ENCODE measurements at places on chromosomes 11 and 22.

GRCh38 chr22:30262917-30263741, 3.5 kb downstream of the OSM start:
- DNase-seq: no peak

- peak; percentile 56 for DNase-seq
These were observed 724 bp upstream of the RASGRP2 start for GRCh38 chr11:64744544-64745188.

- DNase-seq: no peak
These were observed 8.7 kb downstream of the SPTBN2 start for GRCh38 chr11:66720223-66720898.

DNA sequence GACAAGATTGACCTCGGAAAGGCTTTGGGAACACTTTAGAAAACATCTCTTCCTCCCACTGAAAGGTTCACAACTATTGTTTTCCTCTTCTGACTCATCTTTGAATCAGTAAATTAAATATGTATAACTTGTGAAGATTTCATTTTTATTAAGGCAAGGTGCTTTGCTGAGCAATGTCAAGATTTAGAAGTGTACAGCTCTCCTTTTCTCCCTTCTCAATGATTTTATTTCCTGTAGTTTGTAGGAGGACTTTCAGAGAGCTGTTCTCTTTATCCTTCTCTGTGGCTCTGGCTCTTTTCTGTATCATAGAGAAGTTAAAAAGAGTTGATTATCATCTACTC, 594.2 kb downstream of the METTL15 start:
- no peak for DNase-seq

DNA sequence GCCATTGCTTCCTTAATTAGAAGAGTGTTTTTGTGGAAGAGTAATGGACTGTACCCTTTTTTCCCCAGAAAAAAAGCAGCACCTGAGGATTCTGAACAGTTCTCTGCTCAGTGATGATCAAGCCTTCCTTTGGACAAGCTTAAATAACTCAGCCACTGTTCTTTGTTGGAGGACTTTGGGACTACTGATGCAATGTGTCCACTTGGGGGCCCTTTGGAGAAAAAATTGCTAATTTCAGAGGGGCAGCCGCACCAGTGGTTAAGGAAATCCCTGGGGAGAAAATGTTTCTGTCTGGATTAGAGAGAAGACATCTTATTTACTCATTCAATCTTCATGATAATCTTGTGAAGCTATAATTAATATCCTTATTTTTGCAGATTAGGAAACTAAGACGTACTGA, 5.3 kb upstream of the KMT2A start:
- DNase-seq: no peak

DNA sequence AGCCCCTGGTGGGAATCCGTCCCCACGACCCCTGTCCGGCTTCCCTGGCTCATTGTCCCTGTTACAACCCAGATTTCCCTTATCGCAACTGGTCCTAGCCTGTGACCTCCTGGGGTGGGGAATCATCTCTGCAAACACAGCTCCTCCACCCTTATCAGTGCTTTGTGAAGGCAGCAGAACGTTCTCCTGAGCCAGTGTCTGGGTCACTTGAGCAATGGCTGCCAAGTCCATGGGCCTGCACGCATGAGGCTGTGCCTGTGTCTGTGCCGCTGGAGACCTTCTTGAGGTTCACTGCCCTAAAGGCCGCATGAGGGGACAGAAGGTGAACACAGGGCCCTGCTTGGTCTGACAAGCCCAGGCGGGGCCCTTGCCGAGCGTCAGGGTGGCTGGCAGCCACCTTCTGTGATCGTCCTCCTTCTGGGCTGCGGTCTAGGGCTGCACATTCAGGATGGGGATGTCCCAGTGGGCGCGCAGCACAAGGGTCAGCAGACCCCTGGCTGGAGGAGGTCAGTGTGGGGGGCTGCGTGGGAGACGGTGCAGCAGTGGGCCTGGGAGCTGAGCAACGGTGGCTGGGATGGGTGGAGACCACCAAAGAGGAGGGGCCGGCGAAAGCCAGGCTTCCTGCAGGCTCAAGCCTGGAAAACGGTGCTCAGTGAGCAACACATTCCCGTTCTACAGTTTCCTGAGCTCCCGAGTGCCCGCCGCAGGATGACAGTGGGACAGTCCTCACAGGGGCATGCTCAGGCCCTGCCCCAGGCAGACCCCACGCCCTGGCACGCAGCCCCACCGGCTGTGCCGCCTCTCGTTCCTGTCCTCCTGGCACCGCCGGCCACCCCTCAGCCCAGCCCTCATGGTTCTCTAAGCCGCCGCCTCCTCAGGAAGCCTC, 74.1 kb downstream of the CDKN1C start:
- no peak for DNase-seq

- DNase-seq: no peak
These were observed 75.2 kb downstream of the MYO7A start for GRCh38 chr11:77202941-77203900.

- no peak for DNase-seq
These were observed 42.6 kb downstream of the ACER3 start for GRCh38 chr11:76903325-76903724.

- DNase-seq: no peak
These were observed 113.1 kb downstream of the ARHGAP42 start for GRCh38 chr11:100800202-100800601.

DNA sequence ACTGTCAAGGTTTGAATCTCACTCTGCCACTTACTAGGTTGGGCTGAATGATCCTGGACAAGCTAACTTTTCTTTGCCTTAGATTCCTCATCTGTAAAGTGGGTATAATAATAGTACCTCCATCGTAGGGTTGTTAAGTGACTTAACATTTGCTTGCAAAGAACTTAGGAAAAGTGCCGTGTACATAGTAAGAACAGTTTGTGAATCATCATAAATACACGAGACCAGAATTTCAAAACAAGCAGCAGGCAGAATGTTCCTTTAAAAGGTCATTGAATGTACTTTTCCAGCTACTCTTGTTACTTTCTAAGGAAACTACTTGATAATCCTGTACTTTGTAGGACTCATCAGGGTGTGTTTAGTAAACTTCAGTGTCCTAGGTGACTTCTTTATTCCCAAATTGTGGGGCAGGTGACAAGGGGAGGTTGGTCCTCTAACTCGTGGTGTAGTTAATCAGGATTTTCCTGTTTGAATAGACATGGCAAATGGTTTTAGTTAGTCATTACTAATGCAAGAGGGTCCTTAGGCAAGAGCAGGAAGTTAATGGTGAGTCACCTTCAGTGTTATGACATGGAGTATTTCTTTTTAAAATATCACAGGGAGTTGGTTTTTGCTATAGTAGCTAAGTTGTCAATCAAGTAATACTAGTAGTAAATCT, 67.9 kb downstream of the YAP1 start:
- no peak for DNase-seq

DNA sequence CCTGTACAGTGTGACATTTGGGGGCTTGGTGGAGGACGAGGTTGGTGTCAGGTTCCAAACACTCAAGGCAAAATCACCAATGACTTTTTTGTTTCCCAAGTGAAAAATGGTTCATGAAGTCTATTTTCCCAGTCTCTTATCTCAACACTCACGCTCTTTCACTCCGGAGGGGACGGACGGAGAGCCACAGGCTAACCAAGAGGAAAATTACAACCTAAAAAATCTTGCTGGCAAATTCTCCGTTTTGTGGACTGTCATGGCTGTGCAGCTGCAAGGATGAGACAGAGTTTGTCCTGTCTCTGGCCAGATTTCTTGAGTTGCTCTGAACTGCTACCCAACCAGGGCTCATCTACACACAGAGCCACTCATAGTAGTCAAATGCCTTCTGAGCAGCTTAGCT, 101.2 kb downstream of the ABTB2 start:
- DNase-seq: no peak

DNA sequence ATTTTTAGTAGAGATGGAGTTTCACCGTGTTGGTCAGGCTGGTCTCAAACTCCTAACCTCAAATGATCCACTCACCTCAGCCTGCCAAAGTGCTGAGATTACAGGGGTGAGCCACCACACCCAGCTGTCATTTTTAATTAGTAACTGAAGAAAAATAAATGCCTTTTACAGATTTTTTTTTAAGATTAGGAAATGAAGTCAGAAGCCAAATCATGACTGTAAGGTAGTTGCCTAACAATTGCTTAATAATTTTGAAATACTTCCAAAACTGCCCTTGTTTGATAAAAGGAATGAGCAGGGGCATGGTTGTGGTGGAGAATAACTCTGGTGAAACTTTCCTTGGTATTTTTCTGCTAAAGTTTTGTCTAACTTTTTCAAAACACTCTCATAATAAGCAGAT, 98.9 kb upstream of the SLC5A12 start:
- no peak for DNase-seq

DNA sequence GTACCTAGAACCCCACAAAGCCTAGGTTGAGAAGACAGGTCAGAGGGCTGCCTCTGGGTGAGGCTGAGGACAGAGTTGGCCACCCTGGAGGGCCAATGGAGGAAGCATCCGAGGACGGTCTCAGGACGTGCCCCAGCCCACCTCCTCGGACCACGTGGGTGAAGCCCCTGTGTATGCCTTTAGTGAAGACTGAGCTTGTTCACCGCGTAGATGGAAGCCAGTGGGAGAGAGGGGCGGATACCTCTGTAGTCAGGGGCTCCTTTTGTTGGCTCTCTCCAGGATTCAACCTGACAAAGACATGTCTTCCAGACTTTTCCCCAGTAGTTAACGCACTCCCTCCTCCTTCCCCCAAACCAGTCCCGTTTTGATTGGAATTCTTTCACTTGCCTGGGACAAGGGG, 110.7 kb downstream of the ZBTB16 start:
- no peak for DNase-seq

- DNase-seq: no peak
These were observed 221.0 kb downstream of the HIPK3 start for GRCh38 chr11:33478111-33478573.

GRCh38 chr11:98136357-98136756, 884.4 kb upstream of the CNTN5 start:
- DNase-seq: no peak

DNA sequence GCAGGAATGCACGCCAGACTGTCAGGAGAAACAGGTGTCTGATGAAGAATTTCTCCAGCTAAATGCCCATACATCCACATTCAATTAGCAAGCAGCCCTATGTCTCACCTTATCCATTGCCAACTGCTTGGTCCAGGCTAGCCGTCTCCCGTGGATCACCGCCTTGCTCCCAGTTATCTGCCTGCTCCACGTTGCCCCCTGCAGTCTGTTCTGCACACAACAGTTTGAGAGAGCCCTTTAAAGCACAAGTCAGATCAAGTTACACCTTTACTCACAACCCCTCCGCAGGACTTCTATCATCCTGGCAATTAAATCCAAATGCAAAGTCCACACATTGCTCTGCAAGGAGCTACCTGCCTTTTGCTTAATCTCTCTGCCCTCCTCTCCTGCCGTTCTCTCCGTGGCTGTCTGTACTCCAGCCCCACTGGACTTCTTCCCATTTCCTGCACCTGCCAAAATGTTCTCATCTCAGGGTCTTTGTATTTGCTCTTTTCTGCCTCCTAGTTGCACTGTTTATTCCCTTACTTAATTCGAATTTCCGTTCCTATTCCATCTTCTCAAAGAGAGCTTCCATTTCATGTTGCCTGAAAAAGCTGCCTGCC, 185.3 kb upstream of the LARGE1 start:
- DNase-seq: no peak

GRCh38 chr22:19035474-19036228, 86.6 kb downstream of the DGCR2 start:
- DNase-seq: no peak

GRCh38 chr11:83736684-83737083, 450.5 kb upstream of the CCDC90B start:
- DNase-seq: no peak

DNA sequence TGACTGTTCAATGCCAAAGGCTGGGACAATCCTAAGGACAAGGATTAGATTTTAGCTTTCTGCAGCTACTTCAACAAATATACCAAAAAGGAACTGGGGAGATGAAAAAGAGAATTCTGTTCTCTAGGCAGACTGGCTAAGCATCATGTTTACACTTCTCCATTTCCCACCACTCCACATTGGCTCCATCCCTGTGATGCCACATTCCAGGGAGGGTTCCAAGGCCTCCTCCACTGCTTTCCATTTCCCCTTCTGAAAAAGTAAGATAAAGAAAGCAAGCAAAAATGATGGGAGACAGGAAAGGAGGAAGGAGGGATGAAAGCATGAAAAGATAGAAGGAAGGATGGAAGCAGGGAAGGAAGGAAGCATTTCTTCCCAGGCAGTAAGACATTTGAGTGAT, 315.8 kb downstream of the BLID start:
- DNase-seq: no peak

DNA sequence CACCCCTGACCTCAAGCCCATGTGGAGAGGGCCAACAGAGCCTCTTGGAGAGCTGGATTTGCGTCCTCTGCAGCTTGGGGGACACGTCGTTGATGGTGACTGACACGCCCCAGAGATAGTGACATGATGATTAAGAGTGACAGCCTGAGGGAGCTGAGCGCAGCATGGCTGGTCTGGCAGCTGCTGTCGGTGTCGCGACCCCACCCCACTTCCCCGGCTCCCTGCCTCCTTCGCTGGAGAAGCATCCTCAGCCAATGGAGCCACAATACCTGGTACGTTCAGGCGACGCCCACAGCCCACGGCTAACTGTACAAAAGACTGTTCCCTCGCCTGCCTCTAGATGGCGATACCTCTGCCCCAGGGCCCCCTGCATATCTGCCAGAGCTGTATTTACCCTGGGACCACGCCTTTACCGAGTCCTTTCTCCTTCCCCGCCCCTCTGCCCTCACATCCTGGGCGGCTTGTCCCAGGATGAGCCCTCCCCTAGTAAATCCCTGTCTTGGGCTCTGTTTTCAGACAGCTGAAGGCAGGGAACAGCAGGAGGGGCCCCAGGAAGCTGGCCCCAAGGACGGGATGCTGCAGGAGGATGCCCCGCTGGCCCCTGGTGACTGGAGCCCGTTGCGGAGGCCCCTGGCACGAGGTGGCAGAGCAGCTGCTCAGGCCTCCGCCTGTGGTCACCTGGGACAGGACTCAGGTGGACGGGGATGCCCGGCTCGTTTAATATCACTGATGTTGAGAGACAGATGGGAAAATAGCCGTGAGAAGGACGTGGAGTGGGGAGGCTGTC, 90.6 kb downstream of the RPS6KA4 start:
- no peak for DNase-seq

DNA sequence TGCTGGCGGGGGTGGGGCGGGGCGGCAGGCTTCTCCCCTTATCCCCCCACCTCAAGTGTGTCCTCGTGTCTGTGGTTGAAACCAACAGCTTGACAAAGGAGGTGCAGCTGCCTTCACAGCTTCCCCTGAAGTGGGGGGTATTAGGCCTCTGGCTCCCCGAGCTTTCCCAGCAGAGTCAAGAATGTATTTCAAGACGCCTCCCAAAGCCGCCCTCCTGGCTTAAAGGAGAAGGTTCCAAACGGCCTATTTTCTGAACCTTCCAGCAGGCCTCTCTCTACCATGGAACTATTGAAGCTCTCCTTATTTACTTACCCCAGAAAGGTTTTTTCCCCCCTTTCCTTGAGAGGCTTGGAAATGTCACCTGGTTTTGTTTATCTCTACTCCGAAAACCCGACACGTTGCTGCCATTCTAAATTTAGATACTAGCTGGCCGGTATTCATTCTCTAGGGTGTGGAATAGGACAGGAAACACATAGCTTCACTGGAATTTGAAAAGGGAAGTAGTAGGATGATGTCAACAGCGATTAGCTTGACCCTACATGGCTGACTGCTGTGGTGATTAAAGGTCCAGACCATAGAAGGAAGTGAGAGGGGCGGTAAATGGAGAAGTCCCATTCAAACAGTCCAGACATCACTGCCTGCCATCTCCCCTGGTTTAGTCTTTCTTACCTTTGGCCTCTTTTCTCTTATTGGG, 671 bp upstream of the PICALM start:
- no peak for DNase-seq

GRCh38 chr11:112689851-112690250, 271.4 kb upstream of the NCAM1 start:
- no peak for DNase-seq

GRCh38 chr11:87739766-87740165, 435.5 kb downstream of the RAB38 start:
- no peak for DNase-seq

GRCh38 chr11:6328321-6328720, 8.0 kb upstream of the CAVIN3 start:
- no peak for DNase-seq

Data from activated gamma-delta T cell (primary cell).